ENCODE measurements at places on chromosomes 6 and 20.

DNA sequence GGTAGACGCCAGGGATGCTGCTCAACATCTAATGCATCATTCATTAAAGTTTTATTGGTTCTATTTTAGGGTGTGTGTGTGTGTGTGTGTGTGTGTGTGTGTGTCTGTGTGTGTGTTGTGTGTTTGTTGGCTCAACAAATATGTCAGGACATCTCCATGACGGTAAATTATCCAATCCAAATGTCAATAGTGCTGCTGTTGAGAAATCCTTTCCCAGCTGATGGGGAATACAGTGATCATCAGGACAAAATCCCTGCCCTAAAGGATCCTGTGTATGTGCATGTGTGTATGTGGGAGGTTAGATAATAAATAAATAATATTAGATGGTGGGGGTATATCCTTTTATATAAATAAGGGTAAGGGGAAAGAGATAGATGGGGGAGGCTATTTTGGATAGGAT, 59.6 kb downstream of the RNF144B start:
- no peak for DNase-seq

DNA sequence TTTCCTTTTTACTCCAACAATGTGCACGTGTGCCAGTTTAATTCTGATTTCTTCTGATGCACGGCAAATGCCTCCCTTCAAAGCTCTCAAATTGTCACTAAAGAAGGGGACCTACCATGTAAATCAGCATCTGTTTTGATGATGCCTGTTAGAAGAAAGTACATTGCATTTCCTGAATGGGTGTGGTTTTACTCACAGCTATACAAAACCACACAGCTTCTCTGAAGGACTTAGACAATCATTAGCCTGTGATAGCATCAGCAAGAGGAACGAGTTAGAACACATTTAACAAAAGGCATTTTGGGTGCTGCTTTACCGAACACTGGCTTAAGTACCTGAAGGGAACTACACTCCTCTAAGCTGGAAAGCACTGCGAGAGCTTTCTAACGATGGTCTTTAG, 109.4 kb downstream of the ATXN1 start:
- no peak for DNase-seq

- no peak for DNase-seq
Measured at GRCh38 chr20:19071446-19071725, 141.1 kb upstream of the SLC24A3 start.

- DNase-seq = no peak
Measured at GRCh38 chr6:45478240-45478639, 100.5 kb upstream of the SUPT3H start.

GRCh38 chr20:9235518-9235917, 166.6 kb downstream of the PLCB4 start:
- DNase-seq = no peak

GRCh38 chr6:30037182-30037788, 23.8 kb upstream of the POLR1H start:
- DNase-seq = peak; percentile 5

GRCh38 chr6:108660251-108660650, 99.5 kb downstream of the FOXO3 start:
- no peak for DNase-seq

GRCh38 chr6:134539865-134540323, 222.0 kb upstream of the SGK1 start:
- no peak for DNase-seq

GRCh38 chr6:149075616-149076354, 241.7 kb upstream of the TAB2 start:
- DNase-seq = no peak

DNA sequence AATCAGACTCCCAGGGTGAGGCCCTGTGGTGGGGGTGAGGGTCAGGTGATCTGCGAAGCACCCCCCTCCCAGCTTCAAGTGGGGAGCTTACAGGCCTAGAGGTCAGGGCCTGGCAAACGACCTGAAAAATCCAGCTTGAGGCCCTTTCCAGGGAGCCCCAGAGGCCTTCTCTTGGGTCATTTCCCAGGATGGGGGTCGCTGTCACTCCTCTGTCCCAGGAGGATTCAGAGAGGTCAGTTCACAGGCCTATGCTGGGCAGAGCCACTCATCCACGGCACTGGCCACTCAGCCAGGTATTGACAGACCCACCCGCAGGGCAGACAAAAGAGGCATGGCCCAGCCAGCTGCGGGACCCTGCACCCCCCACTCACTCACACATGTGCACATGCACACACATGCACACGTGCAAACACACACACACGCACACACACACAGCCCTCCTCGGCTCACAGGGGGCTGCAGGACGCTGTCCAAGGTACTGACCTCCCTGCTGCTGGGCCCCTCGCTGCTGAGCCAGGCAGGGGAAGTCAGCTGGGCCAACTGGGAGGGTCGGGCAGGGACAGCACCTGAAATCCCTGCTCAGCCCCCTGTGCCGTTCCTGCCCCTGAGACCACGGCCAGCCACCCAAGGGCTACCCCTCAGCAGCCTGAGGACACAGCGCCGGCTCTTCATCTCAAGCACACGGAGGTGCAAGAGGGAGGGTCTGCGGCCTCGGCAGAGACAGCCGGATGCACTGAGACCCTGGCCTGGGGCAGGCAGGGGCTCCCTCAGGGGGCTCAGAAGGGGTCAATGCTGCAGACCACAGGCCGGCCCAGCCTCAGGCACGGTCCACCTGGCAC, 113.8 kb downstream of the TAF4 start:
- DNase-seq = no peak

DNA sequence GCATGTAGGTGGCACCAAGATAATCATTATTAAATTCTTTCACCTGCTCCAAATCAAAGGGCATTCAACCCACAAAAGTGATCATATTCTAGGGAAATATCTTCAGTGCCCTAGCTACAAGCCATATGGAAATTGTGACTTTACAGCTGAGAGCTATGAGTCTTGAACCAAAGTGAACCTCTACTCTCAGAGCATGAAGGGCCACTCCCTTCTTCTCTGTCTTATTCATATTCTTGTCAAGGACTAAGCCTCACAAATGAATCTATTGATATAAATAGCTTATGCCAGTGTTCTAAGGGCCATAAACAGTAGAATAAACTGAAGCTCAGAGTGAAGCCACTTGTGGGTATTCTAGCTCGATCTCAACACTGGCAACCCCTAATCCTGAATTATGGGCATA, 29.6 kb downstream of the SPINT4 start:
- DNase-seq = no peak

DNA sequence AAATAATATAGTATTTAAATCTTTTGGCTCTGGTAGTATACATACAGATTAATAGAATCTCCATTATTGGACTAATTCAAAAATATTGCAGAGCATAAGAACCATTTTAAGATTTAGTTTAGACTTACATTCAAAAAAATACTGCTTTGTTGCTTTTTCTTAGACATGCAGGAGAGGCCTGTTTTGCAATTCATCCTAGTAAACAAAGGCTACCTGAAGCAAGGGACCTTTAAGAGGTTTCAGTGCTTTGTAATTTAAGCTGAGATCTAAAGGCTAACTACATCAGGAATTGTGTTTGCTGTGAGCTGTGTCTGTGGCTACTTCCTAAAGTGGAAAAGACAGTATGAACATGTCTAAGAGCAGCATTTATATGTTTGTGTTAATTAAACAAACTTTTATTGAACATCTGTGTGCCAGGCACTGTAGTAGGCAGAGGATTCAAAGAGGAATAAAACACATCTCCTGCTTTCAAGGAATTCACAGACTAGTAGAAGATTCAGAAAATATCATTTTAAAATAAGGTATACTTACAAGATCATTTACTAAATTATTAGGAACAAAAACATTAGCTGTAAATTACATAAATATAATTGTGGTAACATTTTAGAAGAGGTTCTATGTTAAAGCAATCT, 29.1 kb upstream of the CALHM6 start:
- DNase-seq = no peak

- DNase-seq = no peak
Measured at GRCh38 chr6:74892091-74892490, 313.8 kb downstream of the COL12A1 start.

- DNase-seq = no peak
Measured at GRCh38 chr6:41922154-41922553, 855 bp downstream of the BYSL start.

DNA sequence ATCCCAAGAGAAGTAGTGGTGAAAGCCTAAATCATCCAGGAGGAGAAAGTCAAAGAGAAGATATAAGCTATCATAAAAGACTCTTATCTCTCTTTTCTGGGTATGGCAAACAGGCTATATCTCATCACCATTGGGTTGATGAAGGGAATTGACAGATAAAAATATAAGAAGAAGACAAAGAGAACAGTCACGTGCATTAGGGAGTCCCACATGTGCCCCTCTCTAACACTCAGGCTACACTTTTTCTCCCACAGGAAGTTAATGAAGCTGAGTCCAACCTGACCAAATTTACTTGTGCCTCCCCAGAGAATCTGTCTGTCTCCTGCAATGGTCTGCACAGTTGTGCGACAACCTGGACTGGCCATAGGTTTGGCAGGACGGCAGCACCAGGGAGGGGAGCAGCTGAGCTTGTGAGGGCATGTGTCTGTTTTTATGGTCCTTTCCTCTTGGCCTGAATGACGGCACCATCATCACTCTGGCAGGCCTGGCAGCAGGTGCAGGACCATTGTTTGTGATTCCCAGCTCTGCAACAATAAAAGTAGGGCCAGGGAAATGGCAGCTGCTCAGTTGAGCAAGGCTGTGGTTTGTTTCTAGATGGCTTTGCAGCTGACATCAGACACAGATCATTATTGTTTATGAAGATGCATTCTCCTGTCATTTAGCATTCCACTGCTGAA, 144.5 kb upstream of the MCHR2 start:
- no peak for DNase-seq

- DNase-seq = no peak
Measured at GRCh38 chr20:43925215-43925614, 10.6 kb downstream of the TOX2 start.

DNA sequence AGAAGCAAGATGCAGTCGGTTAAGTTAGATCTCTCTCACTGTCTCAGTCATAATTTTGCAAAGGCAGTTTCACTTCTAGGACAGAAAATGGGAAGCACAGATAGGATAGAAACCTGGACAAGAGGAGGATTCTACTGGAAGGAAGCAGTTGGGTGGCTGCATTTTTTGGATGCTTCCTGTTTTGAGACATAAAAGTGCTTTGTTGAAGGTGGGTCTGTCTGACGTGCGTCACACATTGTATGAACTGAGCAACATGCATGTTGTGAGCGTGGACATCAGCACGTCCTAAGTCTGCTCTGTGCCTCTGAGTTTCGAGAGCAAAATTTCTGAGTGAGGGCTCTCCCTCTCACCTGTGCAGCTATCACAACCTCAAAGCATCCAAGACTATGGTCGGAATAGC, 68.7 kb upstream of the SNX9 start:
- no peak for DNase-seq

DNA sequence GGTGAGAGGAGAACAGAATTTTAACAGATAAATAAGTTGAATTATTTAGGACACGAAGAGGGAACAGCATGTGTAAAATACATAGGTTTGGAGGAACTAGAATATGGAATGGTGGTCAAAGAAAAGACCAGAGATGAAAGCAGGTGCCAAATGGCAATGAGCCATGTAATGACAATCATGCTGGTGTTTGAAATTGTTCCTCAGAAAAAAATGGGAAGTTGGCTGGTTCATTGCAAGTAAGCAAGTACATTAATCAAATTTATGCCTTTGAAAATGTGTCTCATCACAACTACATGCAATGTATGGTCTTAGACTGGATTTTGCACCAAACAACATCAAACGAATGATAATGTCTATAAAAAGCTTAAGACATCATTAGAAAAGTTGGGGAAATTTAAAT, 83.3 kb downstream of the SPTLC3 start:
- no peak for DNase-seq

DNA sequence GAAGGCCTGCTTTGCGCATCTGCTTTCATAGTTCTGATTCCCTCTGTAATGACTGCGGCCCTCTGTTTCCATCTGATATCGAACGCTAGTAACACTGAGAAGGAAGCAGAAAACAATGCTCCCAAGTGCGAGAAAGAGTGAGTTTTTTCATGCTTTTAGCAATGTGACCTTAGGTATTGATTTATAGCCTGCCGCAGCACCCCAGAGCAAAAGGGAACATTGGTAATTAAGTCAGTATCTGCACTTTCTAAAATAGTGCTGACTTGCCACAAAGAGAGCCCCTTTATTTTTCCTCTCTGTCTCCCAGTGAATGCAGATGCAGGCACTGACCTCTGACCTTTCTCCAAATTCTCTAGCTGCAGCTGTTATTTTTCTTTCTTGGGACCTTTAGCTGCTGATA, 129.8 kb downstream of the HDGFL1 start:
- no peak for DNase-seq

- no peak for DNase-seq
Measured at GRCh38 chr20:21522481-21523280, 8.8 kb upstream of the NKX2-2 start.

GRCh38 chr6:118444796-118445195, 103.3 kb upstream of the PLN start:
- DNase-seq = no peak

GRCh38 chr6:14807130-14807529, 438.7 kb upstream of the JARID2 start:
- no peak for DNase-seq

DNA sequence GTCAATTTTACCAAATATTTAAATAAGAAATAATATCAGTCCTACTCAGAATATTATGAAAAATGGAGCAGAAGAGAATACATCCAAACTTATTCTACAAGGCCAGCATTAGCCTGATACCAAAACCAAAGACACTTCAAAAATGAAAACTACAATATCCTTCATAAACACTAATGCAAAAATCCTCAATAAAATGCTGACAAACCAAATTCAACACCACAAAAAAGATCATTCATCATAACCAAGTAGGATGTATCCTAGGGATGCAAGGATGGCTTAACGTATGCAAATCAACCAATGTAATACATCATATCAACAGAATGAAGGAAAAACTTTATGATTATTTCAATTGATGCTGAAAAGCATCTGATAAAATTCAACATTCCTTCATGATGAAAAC, 352.4 kb upstream of the ADGRB3 start:
- DNase-seq = no peak

DNA sequence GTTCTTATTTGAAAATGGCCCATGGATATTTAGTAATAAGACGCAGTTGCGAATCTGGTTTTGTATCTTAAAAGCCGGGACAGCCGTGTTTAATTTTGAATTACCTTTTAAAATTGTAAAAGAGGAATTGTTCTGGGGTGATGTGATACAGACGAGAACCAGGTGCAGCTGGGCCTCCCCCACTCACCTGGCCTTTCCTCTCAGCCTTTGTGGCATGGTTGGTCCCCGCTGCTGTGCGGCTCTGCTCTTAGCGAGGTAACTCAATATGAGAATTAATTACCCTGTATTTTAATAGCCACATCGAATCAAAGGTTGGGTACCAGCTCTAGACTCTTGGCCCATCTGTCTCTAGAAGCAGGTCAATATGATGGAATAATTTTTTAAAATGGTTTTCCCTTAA, 56.5 kb upstream of the DACT2 start:
- no peak for DNase-seq

DNA sequence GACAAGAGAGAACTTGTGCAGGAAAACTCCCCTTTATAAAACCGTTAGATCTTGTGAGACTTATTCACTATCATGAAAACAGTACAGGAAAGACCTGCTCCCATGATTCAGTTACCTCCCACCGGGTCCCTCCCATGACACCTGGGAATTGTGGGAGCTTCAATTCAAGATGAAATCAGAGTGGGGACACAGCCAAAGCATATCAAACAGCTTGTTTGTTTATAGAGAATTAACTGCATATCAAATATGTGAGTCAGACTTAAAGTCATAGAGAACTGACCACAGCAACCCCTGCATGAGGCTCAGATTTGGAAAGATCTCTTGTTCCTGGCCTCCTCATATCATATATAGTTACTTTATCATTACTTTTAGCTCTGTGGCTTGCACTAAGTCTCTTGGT, 29.1 kb upstream of the HDAC2 start:
- no peak for DNase-seq
